ENCODE measurements at places on chromosomes 12 and 14.

DNA sequence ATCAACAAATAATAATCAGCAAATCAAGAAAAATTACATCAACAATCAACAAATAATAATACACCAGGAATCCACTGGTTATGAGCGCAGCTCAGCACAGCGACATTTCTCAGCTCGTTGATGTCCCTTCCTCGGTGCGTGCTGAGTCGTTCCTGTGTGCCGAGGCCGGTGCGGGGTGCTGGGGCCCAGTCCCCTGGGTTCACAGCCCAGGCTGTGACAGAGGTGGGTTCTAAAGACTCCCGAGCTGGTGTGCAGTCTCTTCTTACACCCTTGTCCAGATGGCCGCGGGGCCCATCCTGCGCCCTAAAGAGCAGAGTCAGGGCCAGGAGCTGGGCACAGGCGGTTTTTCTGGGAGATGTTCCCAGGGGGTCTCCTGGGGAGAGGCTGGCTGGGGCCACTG, 26.9 kb upstream of the TRAF3 start:
- DNase-seq, result no peak

DNA sequence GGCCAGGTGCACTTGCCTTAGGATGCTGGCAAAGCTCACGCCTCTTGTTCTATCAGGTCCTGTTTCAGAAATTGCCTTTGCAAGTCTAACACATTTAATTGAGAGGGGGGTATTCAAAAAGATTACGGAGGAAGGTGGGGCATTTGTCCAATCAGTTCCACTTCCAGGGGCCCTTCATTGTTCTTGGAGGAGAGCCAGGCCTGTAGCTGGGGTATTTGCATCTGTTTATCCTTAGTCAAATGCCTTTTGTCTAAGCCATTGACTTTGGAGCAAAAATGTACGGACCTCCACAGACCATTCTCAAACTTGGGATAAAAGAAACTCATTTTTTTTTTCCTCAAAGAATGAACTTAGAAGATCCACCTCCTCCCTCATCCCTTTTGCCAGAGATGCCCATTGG, 582.0 kb downstream of the BCL11B start:
- no peak for DNase-seq

DNA sequence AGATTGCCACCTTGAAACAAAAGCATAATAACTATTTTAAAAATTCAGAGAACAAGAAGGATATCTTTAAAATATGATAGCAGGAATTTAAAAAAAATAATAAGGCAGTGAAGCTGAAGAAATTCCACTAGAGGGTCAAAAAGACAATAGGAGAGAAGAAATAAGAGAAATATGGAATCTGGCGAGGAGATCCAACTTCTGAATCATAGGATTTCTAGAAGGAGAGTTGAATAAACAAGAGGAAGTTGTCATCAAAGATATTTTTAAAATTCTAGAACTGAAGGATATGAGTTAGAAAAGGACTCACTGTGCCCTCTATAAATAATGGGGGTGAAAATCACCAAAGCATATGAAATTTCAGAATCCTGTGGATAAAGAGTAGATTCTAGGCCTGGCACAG, 26.8 kb upstream of the TOMM20L start:
- DNase-seq, result no peak

DNA sequence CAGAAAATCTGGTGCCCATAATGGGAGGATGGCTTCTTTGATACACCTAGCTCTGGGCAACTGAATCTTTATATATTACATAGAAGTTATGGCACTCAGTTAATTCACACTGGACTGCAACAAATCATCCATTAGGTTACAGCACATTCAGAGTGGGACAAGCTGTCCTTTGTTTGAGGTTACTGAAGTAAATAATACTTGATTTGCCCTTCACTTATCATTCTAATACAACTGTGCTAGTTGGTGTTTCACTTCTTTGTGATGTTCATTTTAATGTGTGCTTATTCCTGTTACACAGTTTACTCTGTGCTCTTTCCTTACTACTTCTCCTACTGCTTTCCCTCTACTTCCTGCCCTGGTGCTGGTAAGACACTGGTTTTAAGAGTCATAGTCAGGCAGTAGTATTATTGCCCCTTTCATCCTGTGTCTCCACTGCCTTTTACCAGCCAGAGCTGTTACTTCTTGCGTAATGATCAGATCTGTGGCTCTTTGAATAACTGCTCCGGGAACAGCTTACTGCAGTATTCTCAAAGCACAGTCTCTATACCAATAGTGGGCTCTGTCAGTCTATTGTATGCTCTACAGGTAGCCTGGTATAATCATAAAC, 36.4 kb upstream of the GXYLT1 start:
- no peak for DNase-seq

- DNase-seq, result peak; percentile 35
These were observed 357.0 kb downstream of the TMEM121 start for GRCh38 chr14:105883066-105884005.

DNA sequence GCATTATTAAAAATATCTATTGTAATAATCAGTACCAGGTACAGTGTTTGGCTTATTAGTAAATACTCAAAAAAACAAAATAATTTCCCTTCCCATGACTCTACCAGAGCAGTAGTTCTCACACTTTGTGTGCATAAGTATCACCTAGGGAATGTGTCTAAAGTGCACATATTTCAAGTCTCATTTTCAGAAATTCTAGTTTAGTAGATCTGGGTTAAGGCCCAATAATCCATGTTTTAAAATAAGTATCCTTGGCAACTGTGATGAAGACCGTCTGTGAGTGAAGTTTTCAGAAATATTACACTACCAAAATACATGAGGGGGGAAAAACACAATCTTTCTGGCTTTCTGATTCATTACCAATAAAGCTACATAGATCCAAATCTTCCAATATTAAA, 237.6 kb downstream of the SLC2A13 start:
- no peak for DNase-seq

- no peak for DNase-seq
These were observed 345.6 kb downstream of the ADAMTS20 start for GRCh38 chr12:43206396-43206795.

DNA sequence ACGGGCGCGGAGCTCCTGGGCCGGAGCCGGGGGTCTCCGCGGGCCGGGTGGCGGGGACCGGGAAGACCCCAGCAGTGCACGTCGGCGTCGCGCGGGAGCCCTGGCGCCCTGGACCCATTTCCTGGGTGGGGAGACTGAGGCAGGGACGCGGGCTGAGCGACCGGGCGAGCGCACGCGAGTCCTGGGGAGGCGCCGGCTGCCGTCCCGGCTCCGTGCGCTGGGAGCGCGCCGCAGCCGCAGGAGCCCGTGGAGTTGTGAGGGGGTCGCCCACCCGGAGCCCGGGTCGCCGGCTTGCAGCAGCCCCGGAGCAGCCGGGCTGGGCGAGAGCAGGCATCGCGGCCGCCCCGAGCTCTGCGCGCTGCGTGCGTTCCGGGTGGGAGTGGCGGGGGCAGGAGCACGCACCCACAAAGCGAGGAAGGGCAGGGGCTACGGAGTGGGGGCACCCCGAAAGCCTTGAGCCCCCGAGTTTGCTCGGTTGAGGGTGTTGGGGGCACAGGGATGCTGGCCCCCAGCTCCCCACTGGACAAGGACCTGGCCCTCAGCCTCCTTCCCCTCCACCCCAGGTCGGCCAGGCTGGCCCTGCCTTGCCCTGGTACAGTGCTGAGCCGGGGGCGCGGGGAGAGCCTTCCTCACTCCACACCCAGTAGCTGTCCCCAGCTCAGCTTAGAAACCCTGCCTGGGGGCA, 620 bp downstream of the MMP17 start:
- peak; percentile 64 for DNase-seq

DNA sequence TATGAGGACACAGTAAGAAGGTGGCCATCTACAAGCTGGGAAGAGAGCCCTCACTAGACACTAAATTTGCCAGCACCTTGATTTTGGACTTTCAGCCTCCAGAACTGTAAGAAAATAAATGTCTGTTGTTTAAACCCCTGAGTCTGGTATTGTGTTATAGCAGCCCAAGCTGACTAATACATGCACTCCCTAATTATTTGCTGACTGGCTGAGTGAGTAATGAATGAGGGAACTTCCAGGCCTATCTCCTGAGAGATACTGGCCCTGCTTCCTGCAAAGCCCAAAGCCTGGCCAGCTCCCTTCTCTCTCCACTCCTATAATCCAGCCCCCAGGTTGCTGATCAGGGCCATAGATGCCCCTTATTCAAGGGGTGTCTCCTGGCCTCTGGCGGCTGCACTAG, 120.0 kb upstream of the NOS1 start:
- no peak for DNase-seq

- DNase-seq, result no peak
These were observed 279.4 kb downstream of the CACNA1C start for GRCh38 chr12:2332236-2332635.

Measured in activated CD8-positive, alpha-beta memory T cell treated with anti-CD3 and anti-CD28 coated beads, Interleukin-2, amount 50 U/mL, for 48 hours (primary cell).